ENCODE measurements at places on chromosomes 2 and 18. TPM values are rescaled to one million over a fixed set of nuclear protein-coding genes. Genes with fewer than 3 reads are reported as not detected.

RIT2 gene
- 9.5 TPM for polyA plus RNA-seq

GLB1L gene
- polyA plus RNA-seq: 1.7 TPM

OSBPL6 gene
- polyA plus RNA-seq: 6.0 TPM

DNER gene
- polyA plus RNA-seq: 4.7 TPM

TEX44 gene
- not detected for polyA plus RNA-seq

NUP35 gene
- 49.9 TPM for polyA plus RNA-seq

QPCT gene
- 12.1 TPM for polyA plus RNA-seq

IL1R1 gene
- polyA plus RNA-seq: not detected

CHN1 gene
- polyA plus RNA-seq: 28.1 TPM

PASK gene
- 12.5 TPM for polyA plus RNA-seq

TNFAIP6 gene
- polyA plus RNA-seq: 6.7 TPM

CTNNA2 gene
- 6.4 TPM for polyA plus RNA-seq

KRCC1 gene
- 12.5 TPM for polyA plus RNA-seq

AFF3 gene
- 0.73 TPM for polyA plus RNA-seq

POTEF gene
- 1.0 TPM for polyA plus RNA-seq

CBLN2 gene
- not detected for polyA plus RNA-seq

SERPINB7 gene
- polyA plus RNA-seq: not detected

IL1F10 gene
- not detected for polyA plus RNA-seq

OTX1 gene
- 2.2 TPM for polyA plus RNA-seq

GALNT5 gene
- polyA plus RNA-seq: 0.05 TPM

SCLY gene
- 57.2 TPM for polyA plus RNA-seq

G6PC2 gene
- polyA plus RNA-seq: not detected

DSG1 gene
- polyA plus RNA-seq: not detected

TBR1 gene
- polyA plus RNA-seq: not detected

RAD51AP2 gene
- polyA plus RNA-seq: 0.16 TPM

LRP1B gene
- polyA plus RNA-seq: 0.15 TPM

LBH gene
- polyA plus RNA-seq: 21.1 TPM

MIB1 gene
- 10.8 TPM for polyA plus RNA-seq

ERMN gene
- 0.17 TPM for polyA plus RNA-seq

TCF23 gene
- not detected for polyA plus RNA-seq

C1QL2 gene
- polyA plus RNA-seq: 0.87 TPM

NFATC1 gene
- 3.9 TPM for polyA plus RNA-seq

NT5C1B gene
- polyA plus RNA-seq: not detected

METTL4 gene
- 11.9 TPM for polyA plus RNA-seq

M1AP gene
- polyA plus RNA-seq: 2.8 TPM

ASB18 gene
- polyA plus RNA-seq: not detected

FOXI3 gene
- polyA plus RNA-seq: 1.1 TPM

RAB11FIP5 gene
- 4.3 TPM for polyA plus RNA-seq

IL1A gene
- polyA plus RNA-seq: 0.65 TPM

SCG2 gene
- polyA plus RNA-seq: 0.18 TPM

LRRC30 gene
- not detected for polyA plus RNA-seq

PSD4 gene
- polyA plus RNA-seq: 0.06 TPM

WDPCP gene
- polyA plus RNA-seq: 8.8 TPM
